ENCODE measurements at places on chromosomes 12 and 14.

DNA sequence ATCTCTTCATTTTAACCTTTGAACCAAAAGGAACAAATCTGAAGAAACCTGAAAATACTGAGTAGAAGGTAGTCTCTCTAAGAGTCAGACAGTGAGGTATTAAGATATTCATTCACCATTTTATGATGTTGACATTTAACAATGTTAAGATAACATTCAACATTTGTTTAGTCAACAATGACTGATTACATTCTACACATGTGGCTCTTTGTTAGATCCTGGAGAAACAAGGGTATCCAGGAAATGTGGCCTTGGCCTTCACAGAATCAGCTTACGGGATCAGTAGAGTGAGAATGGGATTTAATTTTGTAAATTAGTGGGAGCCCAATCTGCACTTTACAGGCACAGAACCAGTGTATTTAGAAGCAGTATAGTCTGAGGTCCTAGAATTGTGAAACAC is 355.5 kb downstream of the KCNH5 start:
- no peak for DNase-seq

- no peak for DNase-seq
Measured at GRCh38 chr12:5620896-5621295, 189.0 kb downstream of the NTF3 start.

- no peak for DNase-seq
Measured at GRCh38 chr14:102907980-102908730, 14.3 kb upstream of the AMN start.

GRCh38 chr12:50059440-50060119 is 2.2 kb downstream of the ASIC1 start:
- no peak for DNase-seq

GRCh38 chr14:93742761-93743160 is 45.5 kb downstream of the PRIMA1 start:
- no peak for DNase-seq

DNA sequence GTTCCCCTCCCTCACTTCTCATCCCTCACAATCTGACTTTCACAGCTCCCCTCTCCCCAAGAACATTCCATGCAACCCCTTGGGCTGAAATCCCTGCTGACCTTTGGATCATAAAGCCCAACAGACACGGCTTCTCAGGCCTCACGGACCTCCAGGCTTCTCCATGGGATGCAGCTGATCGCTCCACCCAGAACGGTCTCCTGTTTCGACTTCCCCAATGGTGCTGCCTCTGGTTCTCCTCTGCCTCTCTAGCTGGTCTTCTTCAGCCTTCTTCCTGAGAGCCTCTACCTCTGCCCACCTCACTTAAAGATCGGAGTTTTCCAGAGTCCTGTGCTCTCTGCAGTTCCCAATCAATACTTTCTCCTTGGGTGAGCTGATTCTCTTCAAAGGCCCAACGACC is 17.8 kb upstream of the PRMT8 start:
- no peak for DNase-seq

GRCh38 chr14:102008891-102009290 is 44.5 kb downstream of the DYNC1H1 start:
- DNase-seq: no peak

DNA sequence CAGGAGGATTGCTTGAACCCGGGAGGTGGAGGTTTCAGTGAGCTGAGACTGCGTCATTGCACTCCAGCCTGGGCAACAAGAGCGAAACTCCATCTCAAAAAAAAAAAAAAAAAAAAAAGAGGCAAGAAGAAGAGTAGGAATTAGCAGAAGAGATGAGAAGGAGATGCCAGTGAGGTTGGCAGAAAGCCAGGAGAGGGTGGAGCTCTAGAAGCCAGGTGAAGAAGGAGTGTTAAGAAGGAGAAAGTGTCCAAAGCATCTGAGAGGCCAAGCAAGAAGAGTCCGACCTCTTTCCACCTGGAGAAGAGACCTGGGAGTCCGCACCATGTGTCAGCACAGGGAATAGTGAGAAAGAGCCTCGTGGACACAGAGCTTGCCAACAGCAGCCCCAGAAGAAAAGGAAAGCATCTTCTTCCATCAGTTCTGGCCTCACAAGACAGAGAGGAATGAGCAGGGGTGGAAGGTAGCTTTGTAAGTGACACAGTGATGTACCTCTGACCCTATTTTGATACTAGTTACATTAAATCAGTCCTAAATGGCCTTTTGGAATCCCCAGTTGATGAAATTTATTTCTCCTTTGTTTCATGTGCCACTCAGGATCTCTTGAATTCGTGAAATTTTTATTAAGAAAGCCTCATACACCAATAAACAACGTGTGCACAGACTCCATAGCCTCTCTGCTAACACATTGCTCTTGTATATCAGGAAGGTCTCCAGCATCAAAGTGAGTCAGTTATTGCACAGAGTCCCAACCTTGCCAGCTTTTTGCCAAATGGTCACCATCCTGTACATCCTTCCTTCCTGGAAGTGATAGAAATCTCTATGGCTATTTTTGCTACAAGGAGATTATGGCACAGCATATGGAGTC is 70.6 kb downstream of the SAMD4A start:
- DNase-seq: no peak

DNA sequence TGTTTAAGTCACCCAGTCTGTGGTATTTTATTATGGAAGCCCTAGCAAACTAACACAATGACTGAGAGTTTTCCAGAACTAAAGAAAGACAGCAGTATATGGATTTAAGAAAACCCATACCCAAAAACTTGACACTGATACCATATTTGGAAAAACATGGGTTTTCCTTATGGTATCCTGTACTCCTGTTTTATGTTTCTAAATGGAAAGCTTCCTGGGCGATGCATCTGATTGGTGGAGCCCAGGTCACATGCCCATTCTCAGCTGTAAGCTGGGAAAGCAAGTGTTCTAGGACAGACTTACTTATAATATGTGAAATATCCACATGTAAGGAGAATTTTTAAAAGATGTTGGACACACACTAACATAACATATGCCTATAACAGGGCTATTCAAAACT is 4.5 kb upstream of the RNASE4 start:
- no peak for DNase-seq

- no peak for DNase-seq
Measured at GRCh38 chr12:64395739-64396138, 5.2 kb upstream of the C12orf56 start.

DNA sequence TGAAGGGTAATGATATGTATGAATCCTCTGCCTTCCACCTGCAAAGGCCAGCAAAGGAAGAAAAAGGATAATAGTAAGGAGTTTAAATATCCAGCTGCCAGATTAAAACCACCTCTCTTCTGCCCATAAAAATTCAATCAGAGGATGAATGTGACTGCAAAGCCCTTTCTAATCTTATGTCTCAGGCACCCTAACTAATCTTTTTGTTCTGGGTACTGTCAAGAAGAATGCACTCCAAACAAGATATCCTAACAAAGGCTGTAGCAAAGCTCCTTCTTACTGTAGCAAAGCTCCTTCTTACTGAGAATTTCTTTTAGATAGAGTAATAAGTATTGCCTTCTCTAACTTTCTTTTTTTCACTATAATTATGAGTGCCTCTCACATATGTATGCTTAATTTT is 91.8 kb downstream of the ST8SIA1 start:
- no peak for DNase-seq

DNA sequence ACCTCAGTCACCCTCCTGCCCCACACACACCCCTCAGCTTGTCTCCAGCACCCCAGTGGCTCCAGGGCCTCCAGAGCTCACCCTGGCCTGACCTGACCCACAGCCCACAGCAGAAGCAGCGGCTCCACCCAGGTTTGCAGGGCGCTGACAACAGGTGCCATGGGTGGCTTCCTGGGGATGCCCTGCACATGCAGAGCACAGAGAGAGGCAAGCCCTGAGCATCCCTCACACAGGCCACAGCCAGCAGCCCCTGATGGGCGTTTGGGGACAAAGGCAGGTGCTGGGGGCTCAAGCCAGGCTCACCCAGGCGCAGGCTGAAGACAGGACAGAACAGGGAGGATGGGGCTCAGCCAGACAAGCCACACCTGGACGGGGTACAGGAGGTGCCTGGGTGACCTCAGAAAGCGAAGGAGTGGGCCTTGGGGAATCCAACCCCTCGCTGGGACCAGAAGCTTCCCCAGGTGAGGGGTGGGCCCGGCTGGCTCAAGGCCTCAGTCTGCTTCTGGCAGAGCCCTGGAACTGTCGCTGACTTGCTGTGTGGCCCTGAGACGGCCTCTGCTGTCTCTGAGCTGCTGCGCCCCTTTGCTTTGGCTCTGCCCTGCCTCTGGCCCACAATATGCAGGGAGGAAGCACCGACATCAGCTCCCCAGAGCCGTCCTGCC is 10.6 kb downstream of the ARL6IP4 start:
- no peak for DNase-seq

- no peak for DNase-seq
Measured at GRCh38 chr14:43161477-43161876, 1345.6 kb downstream of the FSCB start.

- no peak for DNase-seq
Measured at GRCh38 chr14:89540830-89541470, 123.9 kb upstream of the FOXN3 start.

- DNase-seq: no peak
Measured at GRCh38 chr14:33404054-33404453, 465.4 kb downstream of the NPAS3 start.

GRCh38 chr14:97994020-97994531 is 1196.9 kb downstream of the VRK1 start:
- no peak for DNase-seq

- no peak for DNase-seq
Measured at GRCh38 chr12:49232940-49233841, 31.7 kb upstream of the TUBA1C start.

- DNase-seq: no peak
Measured at GRCh38 chr14:102902086-102902485, 20.4 kb upstream of the AMN start.

GRCh38 chr14:97902630-97903029 is 1105.4 kb downstream of the VRK1 start:
- no peak for DNase-seq

- DNase-seq: no peak
Measured at GRCh38 chr12:51954561-51955361, 3.3 kb downstream of the ACVR1B start.

- DNase-seq: no peak
Measured at GRCh38 chr14:43765474-43765873, 741.6 kb downstream of the FSCB start.

- no peak for DNase-seq
Measured at GRCh38 chr12:76083246-76083903, 1.1 kb downstream of the NAP1L1 start.

DNA sequence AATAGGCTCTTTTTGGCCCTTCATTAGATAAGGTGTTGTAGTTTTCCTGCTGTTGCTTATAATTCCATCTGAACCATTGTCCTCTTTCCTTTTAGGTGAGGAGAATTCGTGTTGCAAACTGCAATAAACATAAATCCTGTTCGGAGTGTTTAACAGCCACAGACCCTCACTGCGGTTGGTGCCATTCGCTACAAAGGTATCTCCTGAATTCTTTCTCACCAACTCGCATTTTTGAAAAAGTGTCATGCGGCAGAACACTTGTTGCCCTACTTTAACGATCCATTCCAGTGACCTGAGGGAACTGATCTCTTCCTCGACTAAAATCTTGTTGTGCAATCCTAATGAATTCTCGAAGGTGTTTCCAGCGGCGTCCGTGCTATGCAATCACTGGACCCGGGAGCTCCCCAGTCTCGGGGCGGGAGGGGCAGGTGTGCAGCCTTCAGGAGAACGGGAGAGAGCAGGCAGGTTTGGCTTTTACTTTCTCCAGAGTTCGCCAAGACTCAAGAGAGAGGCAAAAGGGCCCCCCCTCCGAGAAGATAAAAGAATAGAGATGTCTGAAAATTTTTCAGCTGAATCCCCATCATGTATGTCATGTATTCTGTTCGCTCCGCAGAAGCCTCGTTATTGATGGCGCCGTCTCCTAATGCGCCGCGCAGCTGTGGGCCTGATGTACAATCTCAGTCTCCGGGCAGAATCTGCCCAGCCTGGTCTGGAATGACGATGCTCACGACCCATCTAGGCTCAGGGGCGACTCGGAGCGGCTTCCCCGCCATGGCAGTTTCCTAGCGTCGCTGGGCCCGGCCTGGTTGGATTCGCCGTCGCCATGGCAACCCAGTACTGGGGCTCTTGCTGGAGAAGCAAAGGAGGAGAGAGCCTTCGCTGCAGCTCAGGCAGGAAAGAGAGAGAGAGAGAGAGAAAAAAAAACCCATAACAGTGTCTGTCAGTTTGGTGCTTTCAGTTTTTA is 38.2 kb downstream of the PLXNC1 start:
- no peak for DNase-seq

- DNase-seq: no peak
Measured at GRCh38 chr12:65632131-65632855, 192.0 kb upstream of the HMGA2 start.
